ENCODE measurements at places on chromosomes 7 and 10.

GRCh38 chr10:14507176-14507575, 176.5 kb upstream of the FRMD4A start:
- no peak for DNase-seq

GRCh38 chr10:91627344-91628102, 5.3 kb downstream of the PPP1R3C start:
- no peak for DNase-seq

GRCh38 chr10:115772606-115773005, 500.4 kb downstream of the GFRA1 start:
- DNase-seq = no peak

DNA sequence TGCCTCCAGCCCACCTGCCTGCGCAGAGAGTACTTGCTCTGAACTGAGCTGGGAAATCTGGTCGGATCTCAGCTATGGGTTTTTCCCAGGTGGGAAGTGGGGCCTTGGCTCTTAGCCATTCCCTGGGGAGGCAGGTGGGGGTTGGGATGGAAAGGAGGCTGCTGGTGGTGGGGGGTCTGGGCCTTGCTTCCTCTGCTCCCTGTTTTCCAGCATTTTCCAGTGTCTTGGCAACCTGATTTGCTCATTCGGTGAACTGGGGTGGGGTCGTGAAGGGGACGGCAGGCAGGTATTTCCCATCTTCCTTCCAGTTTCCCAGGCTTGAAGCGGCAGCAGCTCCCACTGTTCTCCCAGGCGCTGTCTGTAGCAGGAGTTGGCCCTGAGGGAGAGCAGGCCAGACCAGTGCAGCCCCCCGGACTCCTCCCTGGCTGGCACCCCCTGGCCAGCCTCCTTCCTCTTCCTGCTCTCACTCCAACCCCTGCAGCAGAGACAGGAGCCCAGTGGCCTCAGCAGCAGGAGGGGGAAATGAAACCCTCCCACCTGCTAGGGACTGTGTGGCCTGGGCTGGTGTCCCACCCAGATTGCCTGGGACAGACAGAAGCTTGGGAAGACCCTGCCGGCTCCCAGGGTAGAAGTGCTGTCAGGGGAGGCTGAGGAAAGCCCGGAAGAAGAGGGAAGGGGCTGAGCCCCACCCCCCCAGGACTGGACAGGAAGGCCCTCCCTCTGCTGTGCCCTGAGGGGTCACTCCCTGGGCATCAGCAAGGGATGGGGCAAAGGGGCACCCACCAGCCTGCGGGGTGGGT, 6.6 kb downstream of the TRIM8 start:
- DNase-seq = no peak

GRCh38 chr10:124710266-124710881, 33.8 kb downstream of the FAM53B start:
- DNase-seq = no peak

- DNase-seq = no peak
These were observed 45.4 kb downstream of the CNNM1 start for GRCh38 chr10:99374526-99374925.

GRCh38 chr7:94277236-94277635, 117.5 kb upstream of the COL1A2 start:
- DNase-seq = no peak

DNA sequence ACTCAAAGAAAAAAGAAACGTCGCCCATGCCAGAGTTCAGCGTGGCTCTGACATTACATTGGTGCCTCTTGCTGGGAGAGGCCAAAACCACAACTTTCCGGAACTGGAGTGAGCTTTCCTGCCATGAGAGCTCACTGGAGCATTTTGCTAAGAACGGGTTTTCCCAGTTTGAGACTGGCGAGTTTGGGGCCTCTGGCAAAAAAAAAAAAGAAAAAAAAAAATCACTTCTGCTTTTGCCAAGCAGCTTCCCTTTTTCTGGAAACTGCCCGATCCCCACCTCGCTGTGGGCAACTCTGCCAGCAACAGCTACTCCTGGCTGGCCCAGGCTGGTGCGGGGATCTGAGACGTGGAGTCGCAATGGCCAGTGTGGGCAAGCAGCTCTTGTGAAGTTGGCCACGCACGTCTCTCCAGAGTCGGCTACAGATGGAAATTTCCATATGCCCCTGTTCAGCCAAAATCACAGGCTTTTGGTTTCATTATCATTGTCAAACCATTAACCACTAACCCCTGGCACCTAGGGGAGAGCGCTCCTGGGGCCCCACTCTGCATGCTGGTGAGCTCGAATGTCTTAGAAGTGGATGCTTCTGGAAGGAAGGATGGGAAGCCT, 25.7 kb downstream of the PRKAG2 start:
- DNase-seq = no peak

DNA sequence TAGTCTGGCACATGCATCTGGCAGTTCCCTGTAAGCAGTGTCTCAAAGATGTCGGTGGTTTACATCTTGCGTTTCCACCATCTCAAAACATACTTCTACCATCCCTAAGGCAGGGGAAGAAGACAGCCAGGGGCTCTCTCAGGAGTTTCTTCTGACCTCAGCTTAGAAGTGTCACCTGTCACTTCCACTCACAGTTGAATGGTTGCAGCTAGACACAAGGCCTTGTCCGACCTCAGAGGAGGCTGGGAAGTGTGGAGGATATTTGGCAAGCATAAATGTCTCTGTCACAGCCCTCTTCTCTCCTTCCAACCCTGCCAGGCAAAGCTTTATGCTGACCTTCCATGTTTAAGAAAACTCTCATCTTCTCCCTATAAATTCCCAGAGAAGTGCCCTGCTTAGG, 193.3 kb downstream of the HERPUD2 start:
- no peak for DNase-seq
